H1 (cell line): ENCODE measurements at places on chromosomes 6 and 20.
A peak's percentile ranks its signal among the peaks of the same experiment; 100 is the strongest.

DNA sequence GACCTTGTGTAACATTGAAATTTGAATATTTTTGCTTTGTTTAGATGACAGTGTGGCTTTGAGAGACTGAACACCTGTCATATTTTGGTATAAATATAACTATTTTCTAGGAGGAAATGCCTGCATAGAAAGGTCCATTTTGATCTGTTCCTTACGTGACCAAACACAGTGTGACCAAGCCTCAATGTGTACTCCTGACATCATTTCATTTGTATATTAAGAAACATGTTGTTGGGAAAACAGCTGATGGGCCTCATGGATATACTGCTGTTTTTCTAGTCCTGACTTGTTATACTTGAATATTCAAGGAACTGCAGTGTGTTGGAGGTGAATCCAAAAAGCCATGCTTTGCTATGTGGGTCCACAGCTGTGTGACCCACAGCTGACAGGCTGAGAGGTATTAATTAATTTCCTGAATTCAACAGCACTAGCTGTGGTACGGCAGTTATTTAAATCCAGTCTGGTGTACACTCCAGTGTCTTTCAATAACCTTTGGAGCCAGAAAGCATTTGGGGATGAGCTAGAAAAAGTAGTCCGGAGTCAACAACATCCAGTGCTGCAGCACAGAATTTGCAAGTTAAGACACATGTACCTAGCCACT, 18.9 kb downstream of the NCOA7 start:
- no peaks in the 10 kb centered on the region for H3K36me3 ChIP-seq
- H3K4me3 ChIP-seq: no peak overlapping the region
- DNase-seq: no peak

DNA sequence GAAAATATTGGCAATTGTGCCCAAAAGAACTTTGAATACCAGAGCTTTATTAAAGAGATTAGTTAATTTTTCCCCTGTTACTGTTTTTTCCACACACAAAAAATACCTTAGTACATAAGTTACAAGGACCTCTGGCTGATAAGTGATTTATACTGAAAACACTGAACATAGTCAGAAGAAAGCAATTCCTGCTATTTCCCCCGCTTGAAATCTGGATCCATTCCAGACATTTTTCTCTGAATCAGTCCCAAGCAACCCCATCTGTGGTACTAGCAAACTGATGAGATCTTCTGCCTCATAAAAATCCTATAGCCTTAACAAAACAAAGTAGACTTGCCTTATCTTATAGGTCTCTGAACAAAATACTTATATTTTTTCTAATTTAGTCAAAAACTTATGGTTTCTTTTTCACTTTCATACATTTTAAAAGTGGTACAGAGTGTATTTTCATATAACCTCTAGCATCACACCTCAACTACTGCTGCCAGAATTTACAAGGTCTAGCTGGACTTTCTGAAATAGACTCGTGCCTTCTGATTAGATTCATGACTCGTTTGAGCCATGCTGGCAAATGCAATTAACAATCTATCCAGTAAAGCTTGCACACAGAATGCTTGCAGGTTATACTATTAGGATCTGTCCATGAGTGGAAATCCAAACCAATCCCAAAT, 111.9 kb downstream of the TBX18 start:
- H3K36me3 ChIP-seq: no peaks in the 10 kb centered on the region
- H3K4me3 ChIP-seq: no peak overlapping the region
- no peak for DNase-seq
- no peak overlapping the region for H3K27ac ChIP-seq

DNA sequence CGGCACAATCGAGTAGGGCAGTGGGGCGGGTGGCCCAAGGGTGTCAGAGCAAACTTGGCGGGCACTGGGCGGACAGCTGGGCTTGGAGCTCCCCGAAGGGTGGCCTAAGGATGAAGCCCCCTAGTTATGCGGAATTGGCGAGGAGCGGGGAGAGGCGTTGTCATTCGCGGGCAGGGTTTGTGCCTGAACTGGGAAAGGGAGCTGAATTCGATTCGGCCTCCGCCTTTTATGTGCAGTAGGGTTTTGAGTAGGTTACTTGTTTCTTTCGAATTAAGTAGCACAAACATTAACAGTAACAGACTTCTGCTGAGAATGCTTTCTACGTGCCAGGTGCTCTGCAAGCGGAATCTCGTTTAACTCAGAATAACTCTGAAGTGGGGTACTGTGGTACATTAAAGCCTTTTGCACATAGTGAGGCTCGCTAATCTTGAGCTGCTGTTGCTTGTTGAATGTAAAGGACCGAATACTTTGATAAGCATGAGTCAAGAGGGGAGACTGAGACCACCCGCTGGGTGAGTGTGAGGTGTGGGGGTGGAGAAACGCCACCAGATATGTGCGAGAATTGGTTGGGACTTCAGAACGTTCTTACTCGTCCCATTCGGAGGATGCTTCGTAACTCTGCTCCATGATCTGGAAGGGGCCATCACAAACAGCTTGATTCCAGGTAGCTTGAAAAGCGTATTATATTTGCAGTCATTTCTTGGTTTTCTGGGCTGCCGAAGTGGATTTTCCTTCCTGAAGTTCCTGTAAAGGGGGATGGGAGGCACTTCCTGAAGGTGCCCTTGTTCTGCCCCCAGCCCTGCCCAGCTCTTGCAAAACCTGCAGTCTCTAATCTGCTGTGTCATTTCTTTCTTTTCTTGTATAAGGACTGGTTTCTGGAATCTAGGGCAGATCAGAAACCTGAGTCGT, 833 bp downstream of the RAB5IF start:
- peak overlapping the region; percentile 95 for H3K4me3 ChIP-seq
- peaks cover 2% of the 10 kb centered on the region; the same call in 1 of the 2 replicates for H3K4me1 ChIP-seq
- H3K27me3 ChIP-seq: no peaks in the 10 kb centered on the region
- peak overlapping the region; percentile 78; the same call in 1 of the 2 replicates for H3K27ac ChIP-seq
- peaks cover 20% of the 10 kb centered on the region for H3K36me3 ChIP-seq
- no peak for DNase-seq

GRCh38 chr20:13012886-13013285, 4.1 kb downstream of the SPTLC3 start:
- no peak overlapping the region for H3K4me3 ChIP-seq
- no peaks in the 10 kb centered on the region for H3K36me3 ChIP-seq
- H3K27ac ChIP-seq: no peak overlapping the region
- H3K27me3 ChIP-seq: no peaks in the 10 kb centered on the region
- no peak for DNase-seq

GRCh38 chr6:127879685-127880084, 21.2 kb downstream of the THEMIS start:
- DNase-seq: peak; percentile 74
- no peaks in the 10 kb centered on the region for H3K36me3 ChIP-seq
- no peak overlapping the region for H3K27ac ChIP-seq
- peak overlapping the region; percentile 40; the same call in 1 of the 2 replicates for H3K4me3 ChIP-seq
- H3K4me1 ChIP-seq: no peaks in the 10 kb centered on the region; the same call in none of the 2 replicates

GRCh38 chr6:73879501-73880293, 183.7 kb downstream of the CD109 start:
- no peak overlapping the region for H3K27ac ChIP-seq
- no peaks in the 10 kb centered on the region for H3K4me1 ChIP-seq
- H3K36me3 ChIP-seq: no peaks in the 10 kb centered on the region
- H3K27me3 ChIP-seq: no peaks in the 10 kb centered on the region
- DNase-seq: no peak

DNA sequence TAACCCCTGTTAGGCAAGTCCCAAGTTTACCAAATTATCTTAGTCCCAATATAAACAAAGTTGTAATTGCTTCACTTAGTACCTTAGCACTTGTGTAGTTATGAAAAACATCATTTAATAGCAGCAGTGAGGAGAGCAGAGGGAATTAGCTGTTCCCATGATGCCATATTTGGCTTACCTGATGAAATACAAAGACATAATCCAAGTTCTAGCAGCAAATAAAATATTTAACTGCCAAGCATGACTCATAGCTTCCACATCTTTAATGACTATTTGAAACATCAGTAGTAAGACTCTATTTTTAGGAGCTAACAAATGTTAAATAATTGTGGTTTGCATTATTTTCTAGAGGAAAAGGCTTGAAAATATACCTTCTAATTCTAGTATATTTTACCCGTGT, 94.0 kb upstream of the MCHR2 start:
- H3K4me1 ChIP-seq: no peaks in the 10 kb centered on the region
- DNase-seq: no peak

DNA sequence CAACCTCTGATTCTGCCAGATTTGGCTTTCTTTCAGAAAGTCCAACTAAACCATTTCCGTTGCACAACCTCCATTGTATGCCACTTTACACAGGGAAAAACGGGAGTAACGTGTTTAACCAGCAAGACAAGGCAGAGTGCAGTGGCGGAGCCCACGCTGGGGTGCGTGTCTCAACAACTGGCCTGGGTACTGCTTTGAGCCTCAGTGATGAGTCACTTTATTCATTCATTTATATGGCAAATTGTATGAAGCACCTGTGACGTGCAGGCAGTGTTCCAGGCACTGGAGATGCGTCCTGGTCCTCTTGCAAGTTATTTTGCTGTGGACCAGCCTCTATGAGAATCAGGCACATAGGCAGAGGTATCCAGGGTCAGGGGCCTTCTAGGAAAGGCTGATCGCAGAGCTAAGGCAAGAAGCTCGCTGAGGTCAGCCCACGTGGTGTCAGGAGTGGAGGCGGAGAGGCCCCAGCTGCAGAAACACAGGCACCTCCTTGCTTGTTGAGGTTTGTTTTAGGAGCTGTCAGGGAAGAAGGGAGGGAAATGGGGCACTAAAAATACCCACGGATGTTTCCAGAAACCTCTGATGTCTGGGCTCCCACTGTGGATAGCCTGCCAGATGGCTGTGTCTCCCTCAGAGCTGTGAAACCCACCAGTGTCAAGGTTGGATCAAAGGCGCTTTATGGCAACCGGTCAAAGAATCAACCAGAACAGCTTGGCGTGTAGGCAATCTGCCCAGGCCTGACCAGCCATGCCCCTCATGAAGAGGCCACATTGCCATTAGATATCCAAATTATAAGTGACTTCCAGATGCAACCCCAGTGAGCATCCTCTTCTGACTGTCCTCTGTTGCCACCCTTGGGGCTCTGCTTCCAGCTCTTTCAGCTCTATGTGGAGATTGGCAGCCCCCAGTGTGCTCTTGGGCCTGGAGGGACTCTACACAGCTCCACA, 157.2 kb downstream of the CD83 start:
- DNase-seq: no peak
- H3K4me1 ChIP-seq: peaks cover 8% of the 10 kb centered on the region; the same call in 1 of the 2 replicates

- H3K4me3 ChIP-seq: no peak overlapping the region
- H3K27me3 ChIP-seq: no peaks in the 10 kb centered on the region
- no peaks in the 10 kb centered on the region for H3K4me1 ChIP-seq
- no peaks in the 10 kb centered on the region for H3K36me3 ChIP-seq
Measured at GRCh38 chr20:33092361-33092760, 12.9 kb downstream of the BPIFB4 start.

DNA sequence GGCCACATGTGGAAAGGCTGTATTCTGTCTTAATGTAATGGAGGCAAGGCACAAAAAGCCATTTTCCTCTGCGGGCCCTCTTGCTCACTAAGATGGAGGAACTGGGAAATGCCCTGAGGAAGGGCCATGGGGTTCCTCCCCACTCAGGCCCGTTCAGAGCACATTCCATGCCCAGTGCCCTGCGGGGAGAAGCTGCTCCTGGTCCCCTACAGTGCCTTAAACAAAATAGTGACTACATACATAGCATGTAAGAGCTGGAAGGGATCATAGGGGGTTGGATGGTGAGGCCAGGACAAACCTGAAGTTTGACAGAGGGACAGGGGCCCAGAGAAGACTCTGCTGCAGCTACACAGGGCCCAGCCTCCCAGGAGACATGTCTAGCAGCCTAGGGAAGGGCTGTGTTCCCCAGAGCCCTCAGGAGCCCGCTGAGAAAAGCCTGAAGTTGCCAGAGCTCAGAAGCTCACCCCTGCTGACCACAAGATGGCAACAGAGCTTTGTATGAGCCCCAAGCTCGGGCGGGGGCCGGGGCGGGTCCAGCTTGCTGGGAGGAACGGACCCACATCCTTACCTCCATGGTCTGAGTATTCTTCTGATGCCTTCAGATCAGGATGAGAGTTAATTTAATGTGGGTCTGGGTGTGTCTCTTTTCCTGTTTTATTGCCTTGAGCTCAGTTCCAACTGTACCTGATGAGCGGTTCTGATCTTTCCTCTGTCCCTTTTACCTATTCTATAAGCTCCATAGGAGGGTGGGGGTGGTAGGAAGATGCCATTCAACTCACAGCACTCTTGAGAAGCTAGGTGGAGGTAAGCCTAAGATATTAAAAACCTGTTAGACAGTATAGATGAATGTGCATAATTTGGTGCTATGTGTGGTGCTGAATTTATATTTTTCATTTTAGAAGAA, 242.9 kb downstream of the CDC5L start:
- no peak overlapping the region for H3K4me3 ChIP-seq
- H3K4me1 ChIP-seq: peaks cover 8% of the 10 kb centered on the region
- H3K36me3 ChIP-seq: no peaks in the 10 kb centered on the region
- DNase-seq: peak; percentile 77

GRCh38 chr6:23327621-23328020, 758.3 kb downstream of the HDGFL1 start:
- H3K36me3 ChIP-seq: no peaks in the 10 kb centered on the region
- H3K4me3 ChIP-seq: no peak overlapping the region

- no peak overlapping the region for H3K27ac ChIP-seq
- H3K27me3 ChIP-seq: no peaks in the 10 kb centered on the region
- no peak for DNase-seq
- H3K4me1 ChIP-seq: no peaks in the 10 kb centered on the region; the same call in 1 of the 2 replicates
- H3K4me3 ChIP-seq: no peak overlapping the region
Measured at GRCh38 chr6:124490122-124490521, 472.1 kb upstream of the RNF217 start.

- H3K4me1 ChIP-seq: no peaks in the 10 kb centered on the region
- no peak overlapping the region for H3K4me3 ChIP-seq
- H3K27me3 ChIP-seq: no peaks in the 10 kb centered on the region
Measured at GRCh38 chr6:14478381-14479225, 361.0 kb downstream of the CD83 start.

DNA sequence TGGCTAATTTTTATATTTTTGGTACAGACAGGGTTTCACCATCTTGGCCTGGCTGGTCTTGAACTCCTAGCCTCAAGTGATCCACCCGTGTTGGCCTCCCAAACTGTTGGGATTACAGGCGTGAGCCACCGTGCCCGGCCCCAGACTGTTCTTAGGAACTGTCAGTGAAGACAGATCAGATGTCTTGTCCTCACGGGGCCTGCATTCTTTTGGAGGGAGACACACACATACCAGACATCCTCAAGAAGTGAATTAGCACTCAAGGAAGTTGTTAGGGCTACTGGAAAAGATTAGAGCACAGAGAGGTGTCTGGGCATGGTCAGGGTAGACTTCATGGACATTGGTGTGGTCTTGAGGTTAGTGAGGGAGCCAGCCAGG, 10.3 kb upstream of the LPIN3 start:
- no peak overlapping the region for H3K27ac ChIP-seq
- no peak for DNase-seq
- H3K4me3 ChIP-seq: no peak overlapping the region

DNA sequence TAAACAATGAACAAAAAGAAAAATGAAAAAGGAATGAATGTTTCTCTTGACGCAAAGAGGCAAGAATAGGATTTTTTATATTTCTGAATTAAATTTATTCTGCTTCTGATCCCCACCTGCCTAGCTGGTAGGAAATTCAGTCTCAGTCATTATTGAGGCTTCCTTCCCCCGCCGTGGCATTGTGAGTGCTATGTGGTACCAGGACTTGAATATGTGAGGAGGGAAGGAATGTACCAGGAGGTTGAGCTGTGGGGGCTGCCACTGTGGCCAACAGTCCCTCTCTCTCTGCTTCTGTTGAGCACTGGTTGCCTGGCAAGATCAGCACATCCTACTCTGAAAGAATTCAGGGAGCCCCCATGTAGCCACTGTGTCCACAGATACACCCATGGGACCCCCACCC, 368.1 kb upstream of the JARID2 start:
- H3K27ac ChIP-seq: no peak overlapping the region
- H3K4me3 ChIP-seq: no peak overlapping the region
- no peaks in the 10 kb centered on the region for H3K36me3 ChIP-seq
- H3K27me3 ChIP-seq: no peaks in the 10 kb centered on the region
- DNase-seq: no peak
- H3K4me1 ChIP-seq: peaks cover 2% of the 10 kb centered on the region
